ENCODE measurements at places on chromosomes 4 and X. TPM values are rescaled to one million over a fixed set of nuclear protein-coding genes. Genes with fewer than 3 reads are reported as not detected.

GRCh38 chrX:38960137-38960536 lies 158.9 kb downstream of the MID1IP1 start:
- no peak for DNase-seq

DNA sequence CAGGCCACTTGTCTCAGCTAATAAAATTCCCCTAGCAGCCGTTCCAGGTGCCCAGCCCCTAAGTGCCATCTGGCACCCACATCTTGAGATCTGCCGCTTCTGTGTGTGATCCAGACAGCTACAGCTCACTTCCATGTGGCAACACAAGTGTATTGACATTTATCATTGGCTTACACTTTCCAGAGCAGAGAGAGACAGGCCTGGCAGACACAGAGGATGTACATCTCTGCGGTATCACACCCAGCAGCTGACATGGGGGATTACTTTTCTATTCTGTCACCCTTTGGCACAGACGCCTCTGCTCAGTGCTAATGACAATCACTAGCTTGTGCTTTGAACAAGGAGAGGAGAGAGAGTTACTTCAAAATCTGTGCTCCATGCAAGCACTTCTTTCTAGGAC lies 195.9 kb downstream of the KDR start:
- DNase-seq, result no peak

DNA sequence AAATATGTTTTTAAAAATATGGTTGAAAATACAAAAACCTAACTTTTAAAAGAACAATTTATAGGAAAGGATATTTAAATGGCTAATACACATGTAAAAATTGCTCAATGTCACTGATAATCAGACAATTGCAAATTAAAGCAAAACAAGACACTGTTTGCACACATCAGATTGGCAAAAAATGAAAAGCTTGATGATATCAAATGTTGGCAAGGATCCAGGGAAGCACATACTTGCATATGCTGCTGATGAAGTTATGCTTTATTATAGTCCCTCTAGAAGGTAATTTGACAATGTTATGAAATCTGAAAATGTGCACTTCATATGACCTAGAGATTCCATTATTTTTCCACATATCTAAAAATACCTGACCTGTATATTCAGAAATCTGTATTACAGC lies 45.7 kb upstream of the EPGN start:
- no peak for DNase-seq

SMIM31 gene
- not detected for total RNA-seq

DNA sequence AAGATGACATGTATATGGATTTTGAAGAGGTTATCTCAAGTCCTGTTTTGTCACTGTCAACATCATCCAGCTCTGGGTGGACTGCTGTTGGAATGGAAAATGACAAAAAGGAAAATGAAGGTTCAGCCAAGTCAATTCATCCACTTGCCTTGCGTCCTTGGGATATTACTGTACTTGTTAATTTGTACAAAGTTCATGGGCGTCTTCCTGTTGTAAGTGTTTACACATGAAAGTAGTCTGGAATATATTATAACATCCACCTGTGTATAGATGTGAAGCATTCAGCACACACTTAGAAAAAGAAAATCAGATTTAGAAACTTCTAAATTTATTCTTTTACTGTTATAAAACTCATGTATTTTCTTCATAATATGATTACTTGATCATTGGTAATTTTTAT lies 67.2 kb downstream of the BLTP1 start:
- no peak for DNase-seq

- DNase-seq, result no peak
Measured at GRCh38 chr4:120065974-120066516, 603 bp downstream of the MAD2L1 start.
